ENCODE measurements at places on chromosomes 1 and 21.

DNA sequence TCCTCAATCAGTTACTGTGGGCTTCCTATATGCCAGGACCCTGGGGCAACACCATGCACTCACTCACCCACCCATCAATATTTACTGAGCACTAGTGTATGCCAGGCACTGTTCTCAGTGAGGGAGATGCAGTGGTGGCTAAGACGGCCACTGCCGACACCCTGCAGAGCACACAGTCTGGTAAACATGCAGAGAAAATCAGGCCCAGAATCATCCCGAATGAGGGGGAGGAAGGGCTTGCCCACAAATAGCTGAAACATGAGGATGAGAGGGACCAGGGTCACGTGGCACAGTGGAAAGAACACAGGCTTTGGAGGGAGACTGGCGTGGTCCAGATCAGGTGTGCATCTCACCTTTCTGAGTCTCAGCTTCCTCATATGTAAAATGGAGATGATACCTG is 89.2 kb upstream of the IGSF21 start:
- peaks cover 7% of the 10 kb centered on the region for H3K27me3 ChIP-seq
- no peaks in the 10 kb centered on the region for H3K36me3 ChIP-seq
- H3K4me3 ChIP-seq: no peak overlapping the region
- DNase-seq: no peak
- no peak overlapping the region for H3K27ac ChIP-seq

DNA sequence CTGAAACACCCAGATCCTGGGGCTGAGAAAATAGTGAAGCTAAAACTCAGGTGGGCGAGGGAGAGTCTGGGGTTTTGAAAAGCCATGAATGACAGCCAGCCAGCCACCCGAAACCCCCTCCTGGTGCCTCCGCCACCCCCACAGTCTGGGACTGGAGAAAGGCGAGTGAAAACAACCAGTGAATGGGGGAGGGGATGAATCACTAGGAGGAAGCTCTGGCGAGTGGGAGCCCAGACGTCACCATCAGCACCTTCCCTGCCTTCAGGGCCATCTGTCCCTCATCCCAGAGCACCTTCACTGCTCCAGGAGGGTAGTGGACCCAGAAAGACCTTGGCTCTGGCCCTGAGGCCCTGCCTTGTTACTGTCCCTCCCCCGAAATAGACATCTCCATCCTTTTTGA is 9.2 kb downstream of the RORC start:
- no peak overlapping the region for H3K27ac ChIP-seq
- H3K4me3 ChIP-seq: no peak overlapping the region
- no peak for DNase-seq
- H3K36me3 ChIP-seq: no peaks in the 10 kb centered on the region
- no peaks in the 10 kb centered on the region for H3K27me3 ChIP-seq

DNA sequence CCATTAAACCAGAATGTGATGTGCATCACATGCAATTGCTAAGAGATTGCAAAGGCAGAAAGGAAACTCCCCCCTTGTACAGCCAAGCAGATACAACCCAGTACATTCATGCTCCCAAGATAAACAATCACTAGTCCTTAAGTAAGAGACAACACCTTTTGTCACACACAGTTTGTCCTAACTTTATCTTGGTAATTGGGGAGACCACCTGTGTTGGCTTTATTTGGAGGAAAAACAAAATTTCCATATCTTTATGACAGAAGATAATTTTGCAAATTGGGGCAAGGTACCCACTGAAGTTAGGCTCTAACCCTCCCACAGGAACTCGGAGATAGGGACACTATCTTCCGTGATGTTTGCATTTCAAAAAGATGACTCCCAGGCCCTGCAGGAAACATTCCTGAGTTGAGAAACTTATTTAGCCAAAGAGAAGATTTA is 175.0 kb upstream of the TNR start:
- H3K4me1 ChIP-seq: peaks cover 3% of the 10 kb centered on the region
- no peaks in the 10 kb centered on the region for H3K27me3 ChIP-seq
- no peaks in the 10 kb centered on the region for H3K36me3 ChIP-seq
- H3K27ac ChIP-seq: no peak overlapping the region
- no peak overlapping the region for H3K4me3 ChIP-seq

GRCh38 chr21:21762855-21763254 is 764.6 kb downstream of the NCAM2 start:
- no peak overlapping the region for H3K4me3 ChIP-seq
- H3K27me3 ChIP-seq: no peaks in the 10 kb centered on the region
- no peak for DNase-seq

DNA sequence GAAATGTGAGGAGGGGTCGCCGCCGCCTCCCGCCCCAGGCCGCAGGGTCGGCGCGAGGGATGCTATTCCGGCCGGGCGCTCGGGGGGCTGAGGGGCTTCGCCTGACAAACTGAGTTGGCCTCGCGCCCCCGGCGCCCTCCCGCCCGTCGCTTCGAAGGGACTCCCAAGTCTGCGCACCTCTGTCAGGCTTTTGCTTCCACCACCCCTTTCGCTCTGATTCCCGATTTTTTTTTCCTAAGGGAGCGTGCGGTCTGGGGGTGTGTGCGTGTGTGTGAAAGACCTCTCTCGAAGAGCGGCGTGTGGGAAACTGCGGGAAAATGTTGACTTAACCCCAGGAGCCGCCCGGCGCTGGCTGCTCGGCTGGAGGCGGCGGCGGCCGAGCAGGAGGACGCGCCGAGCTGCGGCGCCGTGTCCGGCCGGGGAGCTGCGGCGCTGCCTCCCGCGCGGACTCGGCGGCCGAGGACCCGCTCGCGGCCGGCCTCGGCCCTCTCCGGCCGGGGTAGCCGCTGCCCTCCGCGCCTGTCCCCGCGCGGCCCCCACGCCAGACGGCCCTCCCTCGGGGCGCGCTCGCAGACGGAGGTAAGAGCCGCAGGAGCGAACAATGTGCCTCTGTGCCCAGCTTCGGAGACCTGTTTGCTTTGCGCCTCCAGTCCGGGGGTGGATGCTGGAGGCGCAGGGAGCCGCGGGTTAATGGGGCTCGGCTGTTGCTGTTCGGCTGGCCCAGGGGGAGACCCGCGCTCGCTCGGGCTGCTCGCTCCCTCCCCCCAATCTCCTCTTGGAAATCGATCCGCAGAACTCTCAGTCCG is 1.1 kb downstream of the ADGRL2 start:
- peaks cover 32% of the 10 kb centered on the region for H3K4me1 ChIP-seq
- no peaks in the 10 kb centered on the region for H3K36me3 ChIP-seq
- peak; percentile 65 for DNase-seq
- peak overlapping the region; percentile 94 for H3K4me3 ChIP-seq

DNA sequence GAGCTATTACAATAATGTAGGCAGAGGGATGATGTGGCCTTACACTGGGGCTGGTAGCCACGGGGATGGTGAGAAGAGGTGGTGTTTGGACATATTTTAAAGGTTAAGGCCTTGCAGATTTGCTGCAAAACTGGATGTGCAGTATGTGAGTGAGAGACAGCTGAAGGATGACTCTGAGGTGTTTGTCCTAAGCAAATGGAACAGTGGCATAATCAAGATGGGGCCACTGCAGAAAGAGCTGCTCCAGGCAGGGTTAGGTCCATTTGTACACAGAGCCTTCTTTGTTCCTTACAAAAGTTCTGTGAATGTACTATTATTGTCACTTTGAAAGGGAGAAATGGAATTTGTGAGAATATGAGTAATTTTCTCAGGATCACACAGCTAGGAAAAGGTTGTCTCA is 220.4 kb upstream of the ZP4 start:
- H3K4me3 ChIP-seq: no peak overlapping the region
- no peak for DNase-seq
- H3K4me1 ChIP-seq: no peaks in the 10 kb centered on the region

- DNase-seq: peak; percentile 54
- H3K27ac ChIP-seq: no peak overlapping the region
- H3K4me1 ChIP-seq: peaks cover 21% of the 10 kb centered on the region
- H3K36me3 ChIP-seq: no peaks in the 10 kb centered on the region
Measured at GRCh38 chr1:246020211-246020954, 486.7 kb downstream of the SMYD3 start.

DNA sequence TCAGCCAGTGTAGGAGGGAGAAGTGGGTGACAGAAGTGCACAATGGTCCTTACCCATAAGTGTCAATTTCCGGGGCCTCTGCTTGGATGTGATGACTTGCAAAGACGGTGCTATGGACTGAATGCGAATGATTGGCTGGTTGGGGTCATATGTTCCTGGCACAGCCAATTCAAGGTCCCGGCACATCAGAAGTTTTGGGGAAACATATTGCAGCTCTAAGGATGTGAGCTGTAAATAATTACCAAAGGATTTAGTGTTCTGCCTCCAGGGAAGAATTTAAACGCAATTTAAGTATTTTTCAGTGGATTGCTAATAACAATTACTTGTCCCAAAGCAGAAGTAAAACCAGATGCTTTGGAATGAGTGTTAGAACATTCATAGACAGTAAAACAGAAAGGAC is 26.9 kb upstream of the EXOSC10 start:
- H3K27ac ChIP-seq: no peak overlapping the region
- no peaks in the 10 kb centered on the region for H3K4me1 ChIP-seq
- H3K27me3 ChIP-seq: no peaks in the 10 kb centered on the region
- no peak overlapping the region for H3K4me3 ChIP-seq

DNA sequence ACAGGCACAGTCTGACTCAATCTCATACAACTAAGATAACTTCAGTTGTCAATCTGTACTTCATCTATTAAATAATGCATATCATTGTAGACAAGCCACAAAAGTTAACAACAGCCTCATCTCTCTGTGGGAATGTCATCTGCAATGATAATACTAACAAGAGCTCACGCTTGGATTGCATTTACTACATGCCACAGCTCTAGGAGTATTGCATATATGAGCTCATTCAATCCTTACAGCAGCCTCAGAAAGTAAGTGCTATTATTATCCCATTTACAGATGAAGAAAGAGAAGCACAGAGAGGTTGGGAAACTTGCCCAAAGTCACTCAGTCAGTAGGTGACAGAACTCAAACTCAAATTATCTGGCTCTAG is 105.7 kb upstream of the GUCA2B start:
- H3K36me3 ChIP-seq: no peaks in the 10 kb centered on the region
- no peak for DNase-seq
- peaks cover 7% of the 10 kb centered on the region for H3K4me1 ChIP-seq
- no peak overlapping the region for H3K27ac ChIP-seq
- peaks cover 11% of the 10 kb centered on the region for H3K27me3 ChIP-seq

DNA sequence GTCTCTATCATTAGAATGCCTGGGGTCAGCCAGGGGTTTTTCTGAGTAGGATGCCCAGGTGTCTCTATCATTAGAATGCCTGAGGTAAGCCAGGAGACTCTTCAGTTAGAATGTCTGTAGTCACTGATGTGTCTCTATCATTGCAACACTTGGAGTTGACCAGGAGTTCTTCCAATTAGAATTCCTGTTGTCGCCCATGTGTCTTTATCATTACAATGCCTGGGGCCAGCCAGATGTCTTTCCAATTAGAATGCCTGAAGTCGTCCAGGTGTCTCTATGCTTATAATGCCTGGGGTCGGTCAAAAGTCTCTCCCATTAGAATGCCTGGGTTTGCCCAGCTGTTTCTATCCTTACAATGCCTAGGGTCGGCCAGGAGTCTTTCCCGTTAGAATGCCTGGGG is 55.8 kb downstream of the RNF187 start:
- no peak for DNase-seq
- no peaks in the 10 kb centered on the region for H3K4me1 ChIP-seq
- no peaks in the 10 kb centered on the region for H3K36me3 ChIP-seq
- no peaks in the 10 kb centered on the region for H3K27me3 ChIP-seq
- no peak overlapping the region for H3K27ac ChIP-seq

DNA sequence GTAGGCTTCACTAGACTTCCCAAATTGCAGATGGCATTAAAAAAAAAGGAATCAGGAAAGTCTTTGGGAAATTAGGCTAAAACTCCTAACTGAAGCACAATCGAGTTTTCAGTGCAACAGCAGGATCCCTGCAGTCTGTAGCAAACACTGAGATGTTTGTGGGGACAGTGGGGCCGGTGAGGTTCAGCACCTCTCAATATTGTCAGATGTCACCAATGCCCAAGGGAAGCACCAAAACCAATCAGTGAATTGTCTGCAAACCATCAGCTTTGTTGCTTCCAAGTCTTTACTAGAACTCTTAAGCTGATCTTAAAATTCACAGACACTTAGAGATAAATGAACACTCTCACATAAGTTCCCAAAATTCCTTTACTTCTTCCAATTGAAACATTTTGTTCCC is 2.6 kb downstream of the ERG start:
- DNase-seq: no peak
- no peak overlapping the region for H3K27ac ChIP-seq

DNA sequence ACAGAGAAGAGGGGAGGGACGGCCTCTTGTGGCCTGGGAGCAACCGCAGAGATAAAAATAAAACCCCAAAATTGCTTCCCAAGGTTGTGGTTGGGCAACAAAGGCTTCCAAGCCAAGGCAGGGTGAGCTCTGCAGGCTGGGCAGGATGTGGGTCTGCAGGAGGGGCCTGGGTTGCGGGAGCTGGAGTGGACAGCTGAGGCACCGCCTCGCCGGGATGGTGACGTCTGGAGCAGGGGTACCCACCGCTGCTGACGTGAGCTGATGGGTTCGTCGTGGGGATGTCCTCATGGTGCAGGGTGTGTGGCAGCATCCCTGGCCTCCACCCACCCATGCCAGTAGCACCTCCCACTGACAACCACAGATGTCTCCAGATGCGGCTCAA is 3.7 kb downstream of the AURKAIP1 start:
- H3K4me1 ChIP-seq: peaks cover 5% of the 10 kb centered on the region
- H3K4me3 ChIP-seq: no peak overlapping the region
- H3K27me3 ChIP-seq: no peaks in the 10 kb centered on the region

GRCh38 chr1:89536555-89537341 is 12.1 kb downstream of the LRRC8B start:
- no peak for DNase-seq
- no peak overlapping the region for H3K27ac ChIP-seq
- no peaks in the 10 kb centered on the region for H3K27me3 ChIP-seq
- no peaks in the 10 kb centered on the region for H3K4me1 ChIP-seq
- no peak overlapping the region for H3K4me3 ChIP-seq
- no peaks in the 10 kb centered on the region for H3K36me3 ChIP-seq

GRCh38 chr1:220990427-220991339 is 111.4 kb downstream of the HLX start:
- H3K27ac ChIP-seq: no peak overlapping the region
- peaks cover 39% of the 10 kb centered on the region for H3K27me3 ChIP-seq
- DNase-seq: peak; percentile 59
- no peaks in the 10 kb centered on the region for H3K36me3 ChIP-seq
- no peak overlapping the region for H3K4me3 ChIP-seq
- H3K4me1 ChIP-seq: no peaks in the 10 kb centered on the region

DNA sequence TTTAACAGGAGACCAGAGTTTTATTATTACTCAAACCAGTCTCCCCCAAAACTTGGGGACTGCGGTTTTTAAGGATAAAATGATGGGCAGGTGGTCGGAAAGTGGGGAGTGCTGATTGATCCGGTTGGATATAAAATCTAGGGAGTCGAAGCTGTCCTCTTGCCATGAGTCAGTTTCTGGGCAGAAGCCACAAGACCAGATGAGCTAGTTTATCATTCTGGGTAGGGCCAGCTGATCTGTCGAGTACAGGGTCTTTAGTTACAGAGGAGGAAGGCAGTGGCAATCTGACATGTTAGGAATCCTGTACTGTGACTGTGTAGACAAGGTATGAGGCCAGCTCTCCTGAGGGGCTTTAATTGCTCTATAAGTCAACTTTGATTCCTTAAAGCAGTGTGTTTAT is 22.9 kb upstream of the FOXE3 start:
- DNase-seq: no peak
- no peaks in the 10 kb centered on the region for H3K4me1 ChIP-seq
- no peaks in the 10 kb centered on the region for H3K36me3 ChIP-seq

- DNase-seq: peak; percentile 15
- no peak overlapping the region for H3K4me3 ChIP-seq
- H3K36me3 ChIP-seq: no peaks in the 10 kb centered on the region
- no peaks in the 10 kb centered on the region for H3K4me1 ChIP-seq
- H3K27me3 ChIP-seq: no peaks in the 10 kb centered on the region
Measured at GRCh38 chr1:222334026-222334680, 213.8 kb downstream of the HHIPL2 start.

- peaks cover 29% of the 10 kb centered on the region for H3K4me1 ChIP-seq
- no peaks in the 10 kb centered on the region for H3K36me3 ChIP-seq
- no peak overlapping the region for H3K4me3 ChIP-seq
- no peaks in the 10 kb centered on the region for H3K27me3 ChIP-seq
- H3K27ac ChIP-seq: peak overlapping the region; percentile 70
- no peak for DNase-seq
Measured at GRCh38 chr1:226974544-226975258, 34.6 kb downstream of the COQ8A start.
